Hematopoietic multipotent progenitor cell treated with erythropoietin and hydrocortisone succinate and interleukin-3 and kit ligand, for 6 days (in vitro differentiated cells): ENCODE measurements at places on chromosomes 2 and 18.

- DNase-seq, result no peak
Measured at GRCh38 chr18:43705850-43706249, 428.6 kb upstream of the SYT4 start.

DNA sequence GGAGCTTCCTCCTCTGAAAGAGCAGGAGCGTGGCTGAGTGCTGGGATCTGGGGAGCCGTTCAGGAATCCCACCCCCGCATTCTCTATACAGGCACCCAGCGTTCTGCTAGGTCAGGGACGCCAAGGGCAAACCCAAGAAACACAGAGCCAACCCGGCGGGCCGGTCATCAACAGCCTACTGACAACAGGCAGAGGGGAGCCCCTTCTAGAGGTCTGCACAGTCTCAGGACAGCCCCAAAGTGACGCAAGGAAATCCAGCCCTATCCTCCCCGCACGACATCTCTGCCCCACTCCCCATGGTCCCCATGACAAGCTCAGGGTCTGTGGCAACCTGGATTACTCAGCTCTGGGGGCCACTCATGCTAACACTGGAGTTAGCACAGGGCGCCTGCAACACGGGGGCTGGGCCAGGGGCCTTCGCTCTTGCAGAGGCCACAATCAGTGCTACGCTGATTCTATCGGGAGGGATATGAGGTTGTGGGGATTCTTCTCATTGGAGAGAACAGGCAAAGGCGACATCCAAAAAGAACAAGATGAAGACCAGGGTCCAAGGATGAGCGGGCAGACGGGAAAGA is 81.6 kb downstream of the PXDN start:
- DNase-seq, result no peak

GRCh38 chr2:824954-825353 is 125.7 kb upstream of the SNTG2 start:
- no peak for DNase-seq

- no peak for DNase-seq
Measured at GRCh38 chr18:22411446-22411845, 6.3 kb downstream of the CTAGE1 start.

GRCh38 chr18:72544092-72544886 is at the start of gene CBLN2:
TSS of gene CBLN2 (minus strand) at chr18:72544342. CDS start at chr18:72542160, 2,182 bp downstream.
- DNase-seq, result peak; percentile 71

DNA sequence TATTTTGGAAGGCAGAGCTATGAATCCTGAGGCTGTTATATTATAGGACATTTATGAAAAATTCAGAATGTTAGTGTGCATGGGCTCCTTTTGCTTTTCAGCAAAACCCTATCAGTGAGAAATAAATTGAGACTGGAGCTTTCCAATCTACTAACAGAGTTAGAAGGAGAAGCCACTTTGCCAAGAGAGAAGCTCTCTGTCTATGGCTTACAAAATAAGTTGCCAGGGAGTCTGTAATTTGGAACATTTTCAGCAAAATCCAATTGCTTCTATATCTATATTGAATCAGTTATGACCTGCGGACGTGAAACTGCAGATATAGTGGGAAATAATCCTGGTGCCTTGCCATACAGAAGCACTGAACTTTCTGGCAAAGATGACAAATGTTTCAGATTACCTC is 279.3 kb downstream of the CDH19 start:
- DNase-seq, result no peak

GRCh38 chr2:127581516-127582490 is 46.3 kb downstream of the MYO7B start:
- DNase-seq, result no peak

DNA sequence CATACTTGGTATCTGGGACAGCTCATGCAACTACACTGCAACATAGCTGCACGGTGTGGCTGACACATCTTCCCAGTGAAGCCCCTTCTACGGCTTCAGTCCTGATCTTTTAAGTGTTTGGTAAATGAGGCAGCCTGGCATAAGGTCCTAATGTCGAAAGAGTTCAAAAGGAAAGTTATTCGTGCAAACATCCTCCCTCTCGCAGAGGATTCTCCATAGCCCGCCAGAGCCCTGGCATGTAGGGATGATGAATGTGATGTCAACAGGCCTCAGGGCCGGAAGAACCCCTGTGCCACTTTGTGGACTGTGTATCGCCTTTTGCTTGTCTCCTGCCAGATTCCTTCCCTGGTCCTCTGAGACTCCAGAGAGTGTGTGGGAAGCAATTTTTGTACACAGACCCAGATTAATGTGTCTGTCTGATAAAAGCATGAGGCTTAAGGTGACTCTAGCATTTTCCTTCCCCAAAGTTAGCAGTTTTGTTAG is 88.5 kb downstream of the SOCS6 start:
- DNase-seq, result no peak

DNA sequence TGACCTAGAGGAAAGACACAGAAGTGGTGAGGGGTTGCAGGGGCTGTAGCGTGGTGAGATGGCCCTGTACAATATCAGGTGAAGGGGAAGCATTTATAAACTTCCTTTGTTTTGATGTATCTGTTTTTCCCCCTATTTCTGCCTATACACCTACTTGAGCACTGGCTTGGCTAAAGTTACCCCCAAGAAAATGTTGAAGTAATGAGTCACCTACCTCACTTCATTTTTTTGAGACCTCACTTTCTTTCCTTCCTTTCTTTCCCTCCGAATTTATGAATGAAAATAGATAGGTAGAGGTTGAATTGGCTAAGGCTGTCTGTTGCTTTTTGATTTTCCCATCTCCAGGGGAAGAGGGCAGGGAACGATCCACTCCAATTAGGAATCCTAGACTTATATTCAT is 231.1 kb upstream of the EPAS1 start:
- no peak for DNase-seq

DNA sequence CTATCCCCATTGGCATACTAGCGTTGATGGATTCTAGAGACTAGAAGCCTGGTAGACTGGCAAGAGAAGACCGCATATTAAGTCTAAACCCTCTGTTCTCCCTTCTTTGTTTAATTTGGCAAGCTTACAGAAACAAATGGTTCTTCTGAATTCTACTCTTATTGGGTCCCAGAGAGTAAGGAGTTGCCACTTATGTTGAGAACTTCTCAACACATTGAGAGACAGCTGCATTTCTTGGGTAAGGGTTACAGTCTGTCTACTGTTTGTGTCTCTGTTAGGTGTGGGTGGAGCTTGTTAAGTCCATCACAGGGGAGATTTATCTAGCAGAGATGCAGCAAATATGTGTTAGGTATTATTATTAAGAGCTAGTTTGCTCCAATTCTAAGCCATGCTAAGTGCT is 435.8 kb upstream of the MEIS1 start:
- no peak for DNase-seq

- peak; percentile 93 for DNase-seq
Measured at GRCh38 chr18:35231052-35231451, 9.8 kb upstream of the ZNF397 start.

GRCh38 chr2:197239434-197239833 is 71.1 kb downstream of the ANKRD44 start:
- peak; percentile 74 for DNase-seq

- DNase-seq, result no peak
Measured at GRCh38 chr2:54834721-54835120, 111.3 kb downstream of the EML6 start.

DNA sequence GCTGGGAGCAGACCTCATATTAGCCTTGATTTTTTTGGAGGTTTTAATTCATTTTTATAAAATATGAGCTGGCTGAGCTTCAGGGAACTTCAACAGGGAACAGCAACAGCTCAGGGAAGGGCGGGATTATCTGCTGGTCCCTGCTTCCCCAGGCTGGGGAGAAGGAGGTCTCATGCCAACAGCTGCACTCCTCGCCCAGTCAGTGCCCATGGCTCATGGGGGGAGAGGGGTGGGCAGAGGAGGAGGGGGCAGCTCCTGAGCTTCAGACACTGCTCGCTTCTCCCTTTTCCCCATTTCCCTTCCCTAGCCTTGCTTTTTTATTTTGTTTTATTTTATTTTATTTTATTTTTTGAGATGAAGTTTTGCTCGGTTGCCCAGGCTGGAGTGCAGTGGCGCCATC is 442 bp upstream of the OTOF start:
- no peak for DNase-seq

- no peak for DNase-seq
Measured at GRCh38 chr2:167420211-167420610, 531.9 kb downstream of the XIRP2 start.

DNA sequence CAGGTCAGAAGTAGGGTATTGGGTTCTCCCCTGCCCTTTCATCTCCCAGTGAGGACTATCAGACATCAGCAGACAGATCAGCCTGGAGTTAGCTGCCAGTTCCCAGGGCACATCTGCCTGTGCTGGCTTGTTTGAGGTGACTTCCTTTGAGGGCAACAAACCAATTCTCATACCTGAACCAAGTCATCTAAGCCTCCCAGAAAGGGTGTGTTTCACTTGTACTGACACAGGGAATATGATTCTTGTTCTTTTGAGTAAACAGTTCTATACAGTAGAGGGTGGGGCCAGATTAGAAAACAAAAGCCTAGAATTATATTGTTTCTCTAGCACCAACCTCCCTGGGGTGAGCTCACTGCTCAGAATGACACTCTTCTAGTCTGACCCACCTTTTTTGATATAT is 591.9 kb downstream of the SLC4A3 start:
- no peak for DNase-seq

DNA sequence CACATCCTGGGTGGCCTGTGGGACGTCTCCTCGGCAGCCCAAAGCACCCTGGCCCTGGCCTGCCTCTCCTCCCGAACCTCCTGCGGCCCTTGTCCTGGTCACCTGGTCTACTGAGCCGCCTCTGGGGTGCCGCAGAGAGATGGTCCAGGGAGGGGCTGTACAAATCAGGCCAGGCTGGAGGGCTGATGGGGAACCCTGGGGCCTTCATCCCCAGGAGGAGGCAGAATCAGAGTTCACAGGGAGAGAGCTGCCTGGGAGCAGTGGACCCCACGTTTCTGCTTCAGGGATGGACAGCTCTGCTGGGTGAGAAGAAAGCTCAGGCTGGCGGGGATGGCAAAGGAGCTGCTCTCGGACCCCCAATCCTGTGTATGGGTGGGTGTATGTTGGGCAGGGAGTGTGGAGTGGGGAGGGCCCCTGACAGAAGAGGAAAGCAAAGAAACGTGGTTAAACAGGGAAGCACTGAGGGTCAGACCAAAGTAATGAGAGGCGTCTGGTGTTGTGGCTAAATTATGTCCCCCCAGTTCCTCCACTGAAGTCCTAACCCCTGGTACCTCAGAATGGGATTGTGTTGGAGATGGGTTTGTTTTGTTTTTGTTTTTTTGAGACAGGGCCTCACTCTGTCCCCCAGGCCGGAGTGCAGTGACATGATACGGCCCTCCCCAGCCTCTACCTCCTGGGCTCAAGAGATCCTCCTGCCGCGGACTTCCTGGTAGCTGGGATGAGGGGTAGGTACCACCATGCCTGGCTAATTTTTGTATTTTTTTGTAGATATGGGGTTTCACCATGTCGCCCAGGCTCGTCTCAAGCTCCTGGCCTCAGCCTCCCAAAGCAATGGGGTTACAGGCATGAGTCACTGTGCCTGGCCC is 73.4 kb upstream of the SMAD7 start:
- no peak for DNase-seq

GRCh38 chr18:49572611-49573345 is 10.9 kb downstream of the LIPG start:
- no peak for DNase-seq

- DNase-seq, result no peak
Measured at GRCh38 chr2:239259603-239260298, 141.1 kb downstream of the HDAC4 start.

DNA sequence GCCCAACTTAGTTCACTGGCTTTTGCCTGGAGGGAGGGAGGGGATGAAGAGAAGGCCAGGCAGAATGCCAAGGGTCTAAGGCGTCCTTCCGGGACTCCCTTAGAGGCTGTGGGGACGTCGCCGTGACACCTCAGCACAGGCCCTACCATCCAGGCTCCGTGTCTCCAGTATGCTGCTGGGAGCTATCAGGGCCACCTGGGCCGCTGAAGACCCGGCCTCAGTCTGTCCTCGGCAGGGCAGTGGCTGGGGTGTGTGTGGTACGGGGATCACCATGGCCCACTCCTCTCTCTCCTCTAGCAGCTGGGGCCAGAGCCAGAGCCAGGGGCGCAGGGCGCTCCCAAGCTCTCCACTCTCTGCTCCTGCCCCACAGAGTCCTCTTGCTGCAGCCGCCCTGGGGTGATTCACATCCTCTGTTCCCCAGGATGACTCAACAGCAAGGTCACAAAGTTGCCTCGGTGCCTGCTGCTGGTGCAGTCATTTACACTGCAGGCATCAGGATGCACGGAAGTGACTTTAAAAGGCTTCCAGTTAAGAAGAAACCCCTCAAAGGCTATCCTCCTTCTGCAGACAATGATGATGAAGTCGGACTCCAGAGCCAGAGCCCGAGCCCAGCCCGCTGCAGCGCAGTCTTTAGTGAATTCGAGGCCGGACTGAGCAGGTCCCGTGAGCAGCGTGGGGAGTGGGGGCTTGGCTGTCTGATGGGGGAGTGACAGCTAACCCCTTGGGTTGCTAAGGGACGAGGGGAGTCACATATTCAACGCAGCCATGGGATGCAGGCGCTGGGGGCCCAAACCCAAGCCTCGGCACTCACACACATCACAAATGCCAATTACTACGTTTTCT is 31.9 kb downstream of the SNORC start:
- DNase-seq, result no peak

GRCh38 chr2:218476676-218477075 is 57.8 kb downstream of the VIL1 start:
- DNase-seq, result no peak

DNA sequence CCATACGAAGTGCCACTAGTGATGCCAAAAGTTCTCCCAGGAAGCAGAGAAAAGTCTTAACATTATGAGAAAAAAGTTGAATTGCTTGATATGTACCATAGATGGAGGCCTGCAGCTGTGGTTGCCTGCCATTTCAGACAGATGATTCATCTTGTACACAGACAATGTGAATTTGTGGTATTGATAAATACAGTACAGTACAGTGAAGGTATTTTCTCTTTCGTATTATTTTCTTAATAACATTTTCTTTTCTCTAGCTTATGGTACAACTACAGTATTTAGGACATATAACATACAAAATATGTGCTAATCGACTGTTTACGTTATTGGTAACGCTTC is 33.6 kb upstream of the VWC2L start:
- DNase-seq, result no peak

GRCh38 chr2:22826703-22827102 is 558.3 kb upstream of the KLHL29 start:
- no peak for DNase-seq

- DNase-seq, result no peak
Measured at GRCh38 chr2:142974288-142975024, 97.0 kb downstream of the KYNU start.

DNA sequence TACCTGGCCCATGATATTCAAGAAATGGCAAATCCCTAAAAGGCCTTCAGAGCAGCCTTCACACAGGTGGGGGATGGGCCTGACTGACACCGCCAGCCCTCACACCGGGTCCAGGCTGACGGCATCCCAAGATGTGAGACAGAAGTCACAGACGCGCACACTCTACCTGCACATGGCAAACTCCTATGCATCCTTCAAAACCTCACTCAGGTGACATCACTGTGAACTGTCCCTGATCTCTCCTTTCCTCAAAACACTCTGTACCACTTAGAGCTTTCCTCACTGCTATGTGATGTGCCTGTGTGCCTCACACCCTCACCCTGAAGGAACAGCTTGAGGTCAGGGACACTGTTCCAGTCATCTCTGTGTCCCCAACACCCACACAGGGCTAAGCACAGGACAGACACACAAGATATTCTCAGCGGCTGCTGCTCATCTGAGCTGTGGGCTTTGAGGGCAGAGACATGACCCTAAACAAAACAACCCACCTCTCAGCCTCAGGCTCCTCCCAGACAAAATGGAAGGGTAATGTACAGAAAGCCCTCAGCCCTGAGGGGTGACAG is 27.5 kb downstream of the BIN1 start:
- DNase-seq, result no peak
